HepG2 (cell line): ENCODE measurements at places on chromosomes 12 and 14. TPM values are rescaled to one million over a fixed set of nuclear protein-coding genes. Genes with fewer than 3 reads are reported as not detected.

WSCD2 gene
- not detected in 2 replicates for polyA plus RNA-seq

PLA2G1B gene
- polyA plus RNA-seq: 0.33 and 0.59 TPM in 2 replicates

CDKL1 gene
- 0.30 and 4.4 TPM in 2 replicates for polyA plus RNA-seq

TMTC1 gene
- polyA plus RNA-seq: 0.69 and 1.1 TPM in 2 replicates

GRCh38 chr12:54301428-54302048 is 723 bp upstream of the NFE2 start:
- H3K36me3 ChIP-seq: no peaks in the 10 kb centered on the region
- peak; percentile 86 for DNase-seq
- H3K27ac ChIP-seq: peak overlapping the region; percentile 91
- peak overlapping the region; percentile 78 for H3K4me3 ChIP-seq
- no peaks in the 10 kb centered on the region for H3K27me3 ChIP-seq

DNA sequence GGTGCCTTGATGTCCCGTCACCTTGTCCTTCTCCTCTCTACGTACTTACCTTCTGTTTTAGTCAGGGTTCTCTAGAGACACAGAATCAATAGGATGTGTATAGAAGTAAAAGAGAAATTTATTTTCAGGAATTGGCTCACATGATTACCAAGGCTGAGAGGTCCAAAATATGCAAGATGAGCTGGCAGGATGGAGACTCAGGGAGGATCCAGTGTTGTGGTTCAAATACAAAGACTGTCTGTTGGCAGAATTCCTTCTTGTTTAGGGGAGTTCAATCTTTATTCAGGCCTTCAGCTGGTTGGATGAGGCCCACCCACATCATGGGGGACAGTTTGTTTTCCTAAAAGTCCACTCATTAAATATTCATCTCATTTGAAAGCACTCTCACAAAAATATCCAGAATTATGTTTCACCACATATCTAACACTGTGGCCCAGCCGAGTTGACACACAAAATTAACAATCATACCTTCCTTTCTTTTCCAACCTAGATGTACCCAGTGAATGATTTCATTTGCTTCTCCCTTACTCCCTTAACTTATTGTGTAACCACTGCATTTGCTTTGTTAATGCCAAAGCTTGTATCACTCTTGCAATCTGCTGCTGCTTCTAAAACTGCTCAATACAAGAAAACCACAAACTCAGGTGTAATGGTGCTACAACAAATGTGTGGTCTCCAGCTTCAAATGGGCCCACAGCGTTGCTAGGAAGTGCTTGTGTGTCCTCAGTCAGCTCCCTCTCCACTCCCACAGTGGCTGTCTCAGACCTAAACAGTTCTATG is 195.4 kb upstream of the ARHGAP5 start:
- peaks cover 10% of the 10 kb centered on the region; the same call in 1 of the 2 replicates for H3K4me1 ChIP-seq
- H3K4me3 ChIP-seq: no peak overlapping the region
- DNase-seq: no peak
- H3K36me3 ChIP-seq: no peaks in the 10 kb centered on the region
- H3K27ac ChIP-seq: no peak overlapping the region
- no peaks in the 10 kb centered on the region for H3K27me3 ChIP-seq

DNA sequence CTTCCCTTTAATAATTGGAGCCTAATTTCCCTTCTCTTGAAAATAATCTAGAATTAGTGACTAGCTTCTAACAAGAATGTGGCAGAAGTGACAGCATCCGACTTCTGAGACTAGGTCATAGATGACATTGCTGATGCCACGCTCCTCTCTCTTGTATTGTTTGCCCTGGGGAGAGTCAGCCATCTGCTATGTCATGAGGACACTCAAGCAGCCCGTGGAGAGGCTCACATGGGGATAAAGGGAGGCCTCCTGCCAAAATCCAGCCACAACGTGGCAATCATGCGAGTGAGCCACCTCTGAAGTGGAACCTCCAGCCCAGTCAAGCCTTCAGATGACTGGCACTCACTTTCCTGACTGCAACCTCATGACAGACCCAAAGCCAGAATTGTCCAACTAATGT is 54.2 kb upstream of the LRRK2 start:
- H3K27ac ChIP-seq: no peak overlapping the region
- DNase-seq: no peak
- H3K4me3 ChIP-seq: no peak overlapping the region
- no peaks in the 10 kb centered on the region for H3K4me1 ChIP-seq

DNA sequence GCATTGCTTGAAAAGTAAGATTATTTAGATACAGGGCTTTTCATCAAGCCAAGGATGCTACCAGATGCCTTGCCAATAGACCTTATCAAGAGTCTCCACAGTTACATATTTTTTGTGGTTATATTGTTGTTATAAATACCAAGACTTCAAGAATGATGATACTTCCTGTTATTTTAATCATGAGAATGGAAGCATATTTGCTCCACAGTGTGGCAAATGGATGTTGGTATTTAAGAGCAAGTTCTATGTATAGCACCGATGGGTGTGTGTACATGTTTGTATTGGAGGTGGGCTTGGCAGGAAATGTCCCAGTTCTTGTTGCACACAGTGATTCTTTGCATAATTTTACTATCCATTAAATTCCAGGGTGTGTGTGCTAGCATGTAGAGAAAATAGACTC is 4.4 kb upstream of the NID2 start:
- H3K4me1 ChIP-seq: peaks cover 7% of the 10 kb centered on the region
- H3K36me3 ChIP-seq: no peaks in the 10 kb centered on the region
- no peak overlapping the region for H3K27ac ChIP-seq
- no peak overlapping the region for H3K4me3 ChIP-seq
- H3K27me3 ChIP-seq: peaks cover 5% of the 10 kb centered on the region
- DNase-seq: no peak

GRCh38 chr12:90078344-90078743 is 369.7 kb upstream of the ATP2B1 start:
- no peak for DNase-seq
- H3K4me1 ChIP-seq: no peaks in the 10 kb centered on the region
- no peak overlapping the region for H3K4me3 ChIP-seq
- no peak overlapping the region for H3K27ac ChIP-seq
- H3K27me3 ChIP-seq: no peaks in the 10 kb centered on the region
- H3K36me3 ChIP-seq: no peaks in the 10 kb centered on the region

DNA sequence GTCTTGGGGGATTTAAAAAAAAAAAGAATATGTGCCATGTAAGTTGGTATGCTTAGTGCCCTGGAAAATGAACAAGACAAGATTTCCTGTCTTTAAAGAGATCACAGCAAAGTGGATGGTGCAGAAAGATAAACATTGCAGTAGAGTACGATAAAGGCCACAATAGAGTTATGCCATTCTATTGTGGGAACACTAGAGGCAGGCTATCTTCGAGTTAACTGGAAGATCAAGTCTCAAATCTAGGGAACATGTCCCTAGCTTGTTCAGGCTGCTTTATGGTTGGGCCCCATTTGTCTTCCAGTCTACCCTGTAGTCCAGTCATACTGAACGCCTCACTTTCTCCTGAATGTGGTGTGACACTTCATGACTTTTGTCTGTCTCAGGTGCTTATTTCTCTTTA is 18.7 kb upstream of the CCT2 start:
- no peaks in the 10 kb centered on the region for H3K4me1 ChIP-seq
- no peak overlapping the region for H3K27ac ChIP-seq
- H3K4me3 ChIP-seq: no peak overlapping the region
- H3K27me3 ChIP-seq: no peaks in the 10 kb centered on the region; the same call in 1 of the 2 replicates
